Stimulated activated CD4-positive, alpha-beta T cell treated with anti-CD3 and anti-CD28 coated beads, TNF-alpha, amount 100 ng/mL, for 24 hours (primary cell): ENCODE measurements at places on chromosomes 4 and X.

DNA sequence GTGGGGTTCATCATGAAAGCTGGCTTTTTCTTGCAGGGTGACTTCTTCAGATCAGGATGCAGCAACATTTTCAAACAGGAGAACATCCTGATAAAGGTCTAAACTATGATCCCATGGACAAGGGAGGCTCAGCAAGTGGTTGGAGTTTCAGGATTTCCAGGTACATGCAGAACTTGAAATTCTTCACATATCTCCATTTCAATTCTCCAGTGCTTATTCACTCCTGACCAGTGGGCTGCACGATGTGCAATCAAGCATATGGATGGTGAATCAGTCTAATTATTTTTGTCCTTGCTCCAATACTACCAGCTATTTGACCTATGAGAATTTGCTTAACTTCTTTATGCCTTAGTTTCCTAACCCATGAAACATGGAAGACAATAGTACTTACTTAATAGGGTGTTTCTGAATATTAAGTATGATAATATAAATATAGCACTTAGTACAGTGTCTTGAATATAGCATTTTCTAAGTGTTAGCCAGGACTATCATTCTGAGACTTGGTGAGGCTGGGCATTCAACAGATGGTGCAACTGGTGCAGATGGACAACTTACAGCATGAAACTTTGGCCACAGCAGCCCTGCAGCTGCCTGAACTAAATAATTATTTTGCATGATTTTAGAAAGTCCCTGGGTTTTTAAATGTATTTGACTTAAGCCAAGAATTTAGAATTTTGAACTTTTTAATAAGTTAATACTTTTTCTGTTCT lies 92.4 kb downstream of the HPGD start:
- DNase-seq, result no peak

- peak; percentile 19 for DNase-seq
These were observed 30.1 kb downstream of the ZRSR2 start for GRCh38 chrX:15820106-15821073.

GRCh38 chr4:26343038-26343398 lies 22.2 kb downstream of the RBPJ start:
- DNase-seq, result no peak

DNA sequence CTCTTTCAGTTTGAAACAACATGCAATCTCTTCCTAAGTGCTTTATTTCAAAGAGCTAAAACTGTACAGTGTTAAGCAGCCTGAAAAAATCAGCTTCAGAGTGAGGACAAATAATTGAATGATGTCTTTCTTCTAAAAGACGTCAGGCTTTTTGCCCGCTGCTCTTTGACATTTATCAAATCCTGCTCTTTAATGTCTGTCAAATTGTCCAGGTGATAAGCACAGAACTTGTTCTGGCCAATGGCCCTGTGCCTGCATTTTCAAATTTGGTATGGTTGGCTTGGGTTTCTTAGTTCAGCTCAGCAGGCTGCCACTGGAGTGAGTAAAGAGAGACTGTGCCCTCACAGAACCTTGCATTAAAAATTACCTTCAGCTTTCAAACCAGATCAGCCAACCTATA lies 712.9 kb upstream of the LCORL start:
- DNase-seq, result no peak

DNA sequence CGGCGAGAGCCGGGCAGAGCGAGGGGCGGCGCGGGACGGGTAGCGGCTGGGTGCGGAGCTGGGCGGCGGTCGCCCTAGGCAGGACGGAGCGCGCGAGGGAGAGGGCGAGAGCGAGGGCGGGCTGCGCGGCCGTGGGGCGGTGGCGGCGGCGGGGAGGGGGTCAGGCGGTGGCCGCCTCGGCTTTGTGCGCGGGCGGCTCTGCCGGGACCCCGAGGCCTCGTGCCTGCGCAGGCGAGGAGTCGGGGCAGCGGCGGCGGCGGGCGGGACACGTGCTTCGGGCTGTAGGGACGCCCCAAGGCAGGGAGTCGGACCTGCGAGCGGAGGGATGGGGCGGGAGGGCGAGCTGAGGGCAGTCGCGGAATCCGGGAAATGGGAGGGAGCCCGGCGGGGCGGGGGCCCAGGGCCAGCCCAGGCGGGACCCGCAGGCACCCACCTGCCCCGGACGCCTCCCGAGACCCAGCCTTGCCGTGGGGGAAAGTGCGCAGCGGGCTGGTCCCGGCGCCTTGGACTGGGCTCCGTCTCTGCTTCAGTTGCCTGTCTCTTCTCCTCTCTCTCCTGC lies 465 bp downstream of the BMPR1B start:
- no peak for DNase-seq

- DNase-seq, result no peak
These were observed 2.6 kb upstream of the OTUD4 start for GRCh38 chr4:145183023-145183422.

GRCh38 chr4:152307669-152308068 lies 228.2 kb downstream of the FBXW7 start:
- DNase-seq, result no peak

GRCh38 chr4:23060776-23061175 lies 368.0 kb downstream of the GBA3 start:
- no peak for DNase-seq

GRCh38 chr4:108024085-108024877 lies 34.6 kb downstream of the HADH start:
- no peak for DNase-seq

DNA sequence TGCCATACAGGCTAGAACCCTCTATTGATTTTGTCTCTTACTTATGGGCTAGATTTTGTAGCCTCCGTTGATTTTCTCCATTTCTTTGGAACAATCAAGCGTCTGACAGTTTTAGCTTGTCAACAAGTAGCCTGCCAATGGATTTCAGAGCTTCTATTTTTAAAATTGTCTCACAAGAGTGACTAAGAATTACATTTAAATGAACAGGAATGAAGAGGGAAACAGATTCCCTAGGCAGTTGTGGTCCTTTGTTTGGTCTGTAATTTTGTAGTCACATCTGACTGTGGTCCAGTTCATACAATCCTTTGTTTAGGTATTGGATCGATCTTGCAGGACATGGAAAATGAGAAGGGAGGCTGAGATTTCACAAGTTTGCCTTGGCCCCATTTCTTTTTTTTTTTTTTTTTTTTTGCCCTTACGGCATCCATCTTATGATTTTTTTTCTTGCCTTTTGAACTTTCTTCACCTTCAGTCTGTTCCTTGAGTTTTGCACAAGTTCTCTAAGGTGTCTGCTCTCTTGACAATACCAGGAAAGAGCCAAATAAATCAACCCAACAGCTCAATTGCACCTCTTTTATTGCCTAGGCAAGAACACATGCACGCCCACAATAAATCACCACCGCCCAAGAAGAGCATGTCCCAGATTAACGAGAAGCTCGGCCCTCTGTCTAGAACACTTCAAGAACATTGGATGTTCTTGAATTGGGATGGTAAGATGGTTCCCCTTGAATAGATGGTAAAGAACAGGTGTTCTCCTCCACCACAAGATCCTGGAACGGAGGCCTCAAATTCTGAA lies 86.5 kb upstream of the EGFL6 start:
- DNase-seq, result no peak

- DNase-seq, result no peak
These were observed 158.3 kb downstream of the DMD start for GRCh38 chrX:33053001-33053400.

GRCh38 chrX:10168226-10168625 lies 11.5 kb downstream of the CLCN4 start:
- DNase-seq, result no peak

DNA sequence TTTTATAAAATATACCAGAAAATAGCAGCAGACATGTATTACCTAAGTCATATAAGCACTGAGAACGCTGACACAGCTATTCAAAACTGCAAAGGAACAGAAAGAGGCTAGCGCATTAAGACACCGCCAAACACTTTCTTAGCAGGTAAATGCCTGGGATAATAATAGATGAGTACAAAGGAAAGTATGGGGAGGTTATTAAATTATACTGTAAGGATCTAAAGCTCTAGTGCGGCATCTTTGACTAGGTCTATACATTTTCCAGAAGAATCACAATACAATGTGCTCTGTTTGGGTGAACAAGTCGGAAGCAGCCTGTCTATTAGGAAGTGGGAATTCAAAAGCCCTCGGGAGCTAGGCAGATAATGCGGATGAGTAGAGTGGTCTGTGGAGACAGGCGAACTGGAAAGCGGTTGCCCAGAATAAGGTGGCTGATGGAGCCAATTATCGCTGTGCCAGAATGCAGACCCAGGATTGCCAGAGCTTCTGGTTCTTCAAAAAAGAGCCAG lies 443.6 kb upstream of the TENM3 start:
- no peak for DNase-seq

DNA sequence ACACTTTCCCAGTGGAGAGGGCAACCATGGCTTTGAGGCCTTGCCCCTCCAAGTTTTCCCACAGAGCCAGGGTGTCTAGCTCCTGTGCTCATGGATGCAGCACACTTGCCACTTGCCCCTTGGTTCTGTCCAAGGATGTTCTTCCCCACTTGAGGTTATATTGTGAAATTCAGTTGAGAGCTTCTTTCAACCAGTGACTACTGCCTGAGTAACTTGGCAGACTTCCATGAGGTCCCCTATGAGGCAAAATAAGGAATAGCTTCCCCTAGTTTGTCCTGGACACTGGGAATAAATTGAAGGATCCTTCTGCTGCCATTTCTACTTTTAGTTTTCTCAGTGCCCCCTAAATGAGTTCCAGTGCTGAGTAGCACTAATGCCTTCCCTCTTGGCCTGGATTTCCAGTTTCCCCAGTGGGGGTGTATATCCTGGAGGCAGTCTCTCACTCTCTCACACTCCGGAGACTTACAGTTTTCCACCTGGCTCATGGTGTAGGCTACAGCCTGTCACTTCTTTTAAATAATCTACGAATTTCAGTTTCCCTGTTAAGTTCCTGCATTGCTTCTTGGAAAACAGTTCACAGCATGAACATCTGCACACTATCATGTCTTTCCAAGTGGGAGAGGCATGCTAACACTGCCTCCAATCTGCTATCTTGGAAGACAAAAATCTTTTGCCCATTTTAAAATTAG lies 36.4 kb upstream of the ADH4 start:
- DNase-seq, result no peak
